Fibroblast of the aortic adventitia (primary cell): ENCODE measurements at places on chromosomes 5 and 9.

DNA sequence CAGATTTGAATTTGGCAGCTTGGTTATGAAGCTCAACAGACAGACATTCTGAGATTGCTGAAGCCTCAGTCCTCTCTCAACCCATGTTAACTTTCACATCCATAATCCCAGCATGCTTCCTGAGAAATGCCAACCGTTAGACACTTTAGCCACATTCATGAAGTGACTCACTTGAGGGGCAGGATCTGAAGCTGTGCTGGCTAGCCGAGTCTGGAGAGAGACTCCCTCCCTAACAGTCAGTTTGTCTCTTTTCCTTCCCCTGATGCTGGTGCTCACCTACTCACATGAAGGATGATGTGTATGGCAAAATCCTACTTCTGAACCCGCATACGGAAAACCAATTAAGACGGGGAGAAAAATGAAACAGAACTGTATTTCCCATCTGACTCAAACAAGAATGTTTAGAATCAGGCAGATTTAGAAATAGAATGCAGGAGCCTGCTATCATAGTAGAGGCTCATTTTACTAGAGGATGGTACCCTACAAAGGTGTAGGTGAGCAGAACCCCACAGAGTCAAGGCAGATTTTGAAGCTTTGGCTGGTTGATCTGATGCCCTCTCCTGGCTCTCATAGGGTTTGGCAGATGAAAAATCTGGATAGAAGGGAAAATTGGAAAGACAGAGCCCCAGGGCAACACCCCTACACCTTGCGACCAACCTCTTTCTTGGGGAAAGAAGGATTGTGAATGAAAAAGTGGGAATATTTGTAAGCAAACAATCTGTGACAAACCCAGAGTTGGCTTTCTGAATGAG is 150.9 kb upstream of the LHFPL2 start:
- peak; percentile 53 for DNase-seq

- no peak for DNase-seq
Observed at GRCh38 chr5:89755024-89755423, 654.5 kb downstream of the CETN3 start.

GRCh38 chr5:96151891-96152290 is 190.2 kb upstream of the ELL2 start:
- DNase-seq: no peak

DNA sequence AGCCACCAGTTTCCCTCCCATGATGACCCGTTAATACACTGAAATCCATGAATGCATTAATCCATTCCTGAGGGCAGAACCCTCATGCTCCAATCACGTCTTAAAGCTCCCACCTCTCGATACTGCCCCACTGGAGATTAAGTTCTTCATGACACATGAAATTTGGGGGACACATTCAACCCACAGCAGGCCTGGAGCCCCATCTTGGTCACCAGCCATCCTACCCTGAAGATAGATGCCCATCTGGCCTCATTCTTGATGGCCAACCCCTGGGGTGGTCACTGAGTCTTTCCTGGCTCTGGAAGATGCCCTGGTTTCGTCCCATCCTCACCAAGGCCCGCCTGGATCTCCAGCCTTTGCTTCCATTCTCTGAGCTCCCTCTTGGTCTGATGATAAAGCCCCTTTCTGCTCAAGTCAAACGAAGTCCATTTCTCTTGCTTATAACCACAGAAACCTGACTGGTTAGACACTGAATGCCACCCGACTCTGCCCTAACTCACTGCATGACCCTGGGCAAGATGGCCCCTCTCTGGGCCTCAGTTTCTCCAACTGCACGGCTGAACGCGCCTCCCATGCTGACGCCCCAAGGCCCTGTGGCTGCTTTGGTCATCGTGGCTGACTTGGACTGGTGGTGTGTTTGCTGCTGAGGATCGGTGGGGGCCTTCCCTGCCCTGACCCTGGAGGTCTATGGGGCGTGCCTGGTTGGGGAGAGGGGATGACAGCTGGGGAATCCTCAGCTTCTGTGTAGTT is 138.4 kb upstream of the IER5L start:
- DNase-seq: no peak

DNA sequence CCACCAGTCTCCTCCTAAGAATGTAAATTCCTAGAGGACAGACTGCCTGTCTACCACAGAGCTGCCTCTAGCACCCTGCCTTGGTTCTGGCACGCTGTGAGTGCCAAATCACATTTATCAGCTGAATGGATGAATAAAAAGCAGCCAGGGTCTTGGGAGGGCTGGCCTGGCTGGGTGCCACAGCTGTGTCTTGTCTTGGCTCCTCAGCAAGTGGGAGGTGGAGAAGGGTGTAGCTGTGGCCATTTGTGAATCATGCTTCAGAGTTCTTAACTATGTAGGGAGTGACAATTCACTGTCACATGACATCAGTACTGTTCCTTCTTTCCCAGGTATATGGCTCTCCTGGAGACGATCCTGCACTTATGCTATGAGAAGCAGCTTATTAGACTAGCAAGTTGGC is 70.6 kb downstream of the DCP2 start:
- DNase-seq: peak; percentile 46

DNA sequence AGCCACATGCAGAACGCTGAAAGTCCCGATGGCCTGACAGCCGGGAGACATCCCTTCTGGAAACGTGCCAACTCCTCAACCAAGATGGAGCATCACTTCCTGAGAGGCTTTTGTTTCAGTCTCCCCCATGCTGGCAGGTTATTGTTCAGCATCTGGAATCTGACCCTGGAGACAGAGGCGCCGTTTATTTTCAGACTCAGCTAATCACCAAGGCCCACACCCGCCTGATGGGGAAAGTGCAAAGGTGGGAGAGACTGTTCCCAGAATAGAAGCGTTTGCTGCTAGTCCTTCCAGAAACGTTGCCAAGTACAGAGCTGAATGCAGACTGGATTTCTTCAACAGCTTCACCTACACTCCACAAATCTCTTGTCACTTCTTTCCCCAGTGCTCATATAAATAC is 41.8 kb upstream of the S1PR3 start:
- peak; percentile 66 for DNase-seq

DNA sequence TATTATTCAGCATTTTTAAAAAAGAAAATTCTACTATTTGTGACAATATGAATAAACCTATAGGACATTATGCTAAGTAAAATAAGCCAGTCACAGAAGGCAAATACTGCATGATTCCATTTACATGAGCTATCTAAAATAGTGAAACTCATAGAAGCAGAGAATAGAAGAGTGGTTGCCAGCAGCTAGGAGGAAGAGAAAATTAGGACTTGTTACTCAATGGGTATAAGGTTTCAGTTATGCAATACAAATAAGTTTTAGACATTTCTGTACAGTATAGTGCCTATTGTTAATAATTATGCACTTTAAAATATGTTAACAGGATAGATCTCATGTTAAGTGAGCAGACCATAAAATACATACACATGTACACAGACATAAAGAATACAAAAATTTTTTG is 73.8 kb upstream of the SPINK5 start:
- DNase-seq: no peak

- no peak for DNase-seq
Observed at GRCh38 chr5:132505641-132506040, 15.1 kb upstream of the IRF1 start.

- DNase-seq: peak; percentile 35
Observed at GRCh38 chr5:33631786-33632185, 191.0 kb downstream of the TARS1 start.

GRCh38 chr5:55258339-55258738 is 24.9 kb upstream of the CCNO start:
- no peak for DNase-seq
